ENCODE measurements at places on chromosomes 4 and X.

- no peak for DNase-seq
These were observed 21.4 kb downstream of the MFAP3L start for GRCh38 chr4:170004651-170005295.

GRCh38 chrX:43703211-43703791 is 47.2 kb downstream of the MAOA start:
- no peak for DNase-seq

DNA sequence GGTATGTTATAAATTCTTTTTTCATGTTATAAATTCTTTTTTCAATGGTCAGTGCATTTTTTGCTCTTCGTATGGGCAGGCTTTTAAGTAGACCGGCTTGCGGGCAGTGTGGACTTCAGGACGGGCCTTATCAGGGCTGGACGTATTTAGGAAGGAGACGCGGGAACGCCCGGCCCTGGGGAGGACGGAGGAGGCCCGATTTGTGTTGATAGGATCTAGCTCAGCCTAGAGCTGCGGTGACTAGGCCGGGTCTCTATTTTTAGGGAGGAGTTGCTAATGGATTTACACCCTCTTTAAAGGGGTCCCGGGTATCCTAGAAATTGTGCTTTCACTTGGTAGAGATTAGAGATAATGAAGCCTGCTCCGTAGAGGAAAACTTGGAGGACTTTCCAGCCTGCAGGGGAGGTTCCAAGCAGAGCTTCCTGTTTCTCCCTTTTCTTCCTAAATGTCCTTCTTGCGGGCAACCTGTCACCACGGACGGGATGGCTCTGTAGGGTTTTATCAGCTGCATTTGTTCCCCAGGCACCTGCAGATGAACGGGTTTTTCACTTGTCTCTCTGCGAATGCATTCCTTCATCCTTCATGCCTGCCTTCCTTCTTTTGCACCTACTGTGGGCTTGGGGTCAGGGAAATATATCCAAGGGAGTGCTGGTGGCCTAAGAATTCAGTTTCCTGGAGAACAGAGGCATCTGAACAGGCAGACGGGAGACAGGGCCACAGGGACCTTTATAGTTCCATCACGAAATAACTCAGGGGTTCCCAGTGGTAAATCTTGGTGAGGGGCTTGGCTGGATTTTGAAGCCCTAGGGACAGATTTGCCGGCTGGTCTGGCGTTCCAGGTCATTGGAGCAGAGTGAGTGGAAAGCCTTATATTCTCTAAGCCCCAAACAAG is 1.4 kb downstream of the CD99 start:
- no peak for DNase-seq

DNA sequence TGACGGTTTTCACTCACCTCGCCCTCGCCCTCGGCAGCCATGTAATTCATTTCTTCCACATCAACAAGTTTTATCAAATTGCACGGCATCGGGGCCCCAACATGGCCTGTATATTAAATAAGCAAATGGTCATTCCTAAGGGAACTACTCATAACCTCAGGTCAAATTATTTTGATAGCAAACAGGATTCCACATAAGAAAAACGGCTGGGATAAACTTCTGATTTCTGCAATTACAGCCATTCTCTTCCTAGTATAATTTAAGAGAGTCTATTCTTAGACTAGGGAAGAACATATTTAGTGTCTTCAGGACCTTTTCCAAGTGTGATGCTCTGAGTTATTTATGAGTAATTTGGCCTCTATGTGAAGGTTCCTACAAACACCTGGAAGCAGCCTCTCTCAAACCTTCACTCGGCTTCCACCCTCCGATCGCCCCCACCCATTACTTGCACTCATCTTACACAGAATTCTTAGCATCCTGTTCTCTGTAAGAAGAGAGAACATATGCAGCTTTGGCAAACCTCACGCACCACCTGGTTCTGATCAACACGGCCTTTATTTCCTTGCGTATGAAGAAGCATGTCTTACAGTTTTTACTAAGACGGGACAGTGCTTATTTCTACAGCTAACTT is 29.4 kb upstream of the CENPU start:
- DNase-seq: no peak

DNA sequence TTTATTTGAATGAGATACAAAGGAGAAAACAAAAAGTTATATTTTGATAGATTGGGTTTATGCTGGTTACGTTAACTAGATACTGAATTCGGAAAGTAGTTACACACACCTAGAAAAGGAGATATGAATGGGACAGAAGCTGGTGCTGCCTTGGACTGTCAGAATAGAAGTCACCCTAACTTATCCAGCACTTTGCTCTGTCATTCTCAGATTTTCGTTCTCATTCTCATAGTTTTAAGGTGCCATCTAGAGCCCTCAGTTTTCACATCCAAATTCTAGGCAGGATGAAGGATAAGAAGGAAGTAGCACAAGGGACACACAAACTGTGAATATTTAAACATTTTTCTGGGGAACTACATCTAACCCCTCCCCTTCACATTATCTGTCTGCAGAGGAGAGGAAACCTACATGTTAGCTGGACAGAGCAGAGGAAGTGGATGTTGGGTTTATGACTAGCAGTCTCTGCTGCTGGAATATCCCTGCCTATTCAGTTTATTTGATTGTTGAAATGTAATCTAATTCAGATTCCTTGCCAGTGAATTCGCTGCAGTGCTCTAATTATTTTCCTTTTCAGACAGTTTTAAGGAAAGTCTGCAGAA is 521.9 kb downstream of the FAT4 start:
- DNase-seq: no peak

- DNase-seq: no peak
These were observed 136.2 kb upstream of the RASGEF1B start for GRCh38 chr4:81607950-81608349.

Measured in central memory CD8-positive, alpha-beta T cell (primary cell).